ENCODE measurements at places on chromosomes 6 and 20.

DNA sequence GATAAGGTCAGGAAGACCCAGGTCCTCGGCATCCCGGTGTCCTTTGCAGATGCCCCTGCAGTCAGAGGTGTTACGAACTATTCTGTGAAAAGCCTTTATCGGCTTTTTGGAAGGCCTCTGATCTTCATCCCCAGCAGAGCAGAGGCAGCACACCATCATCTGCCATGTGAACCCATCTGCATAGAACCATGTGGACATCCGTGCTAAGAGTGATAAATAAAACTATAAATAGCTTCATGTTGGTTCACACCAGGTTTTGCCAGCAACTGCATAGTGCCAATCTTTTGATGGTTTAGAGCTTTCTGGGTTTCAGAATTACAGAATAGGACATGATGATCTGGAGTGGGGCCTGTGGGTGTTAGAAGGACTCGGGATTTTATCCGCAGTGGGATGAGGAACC, 33.6 kb downstream of the SIRPA start:
- DNase-seq: no peak

- DNase-seq: no peak
Measured at GRCh38 chr6:116246089-116246488, 7.8 kb downstream of the TSPYL4 start.

- DNase-seq: no peak
Measured at GRCh38 chr6:41373627-41373918, 38.2 kb downstream of the NCR2 start.

DNA sequence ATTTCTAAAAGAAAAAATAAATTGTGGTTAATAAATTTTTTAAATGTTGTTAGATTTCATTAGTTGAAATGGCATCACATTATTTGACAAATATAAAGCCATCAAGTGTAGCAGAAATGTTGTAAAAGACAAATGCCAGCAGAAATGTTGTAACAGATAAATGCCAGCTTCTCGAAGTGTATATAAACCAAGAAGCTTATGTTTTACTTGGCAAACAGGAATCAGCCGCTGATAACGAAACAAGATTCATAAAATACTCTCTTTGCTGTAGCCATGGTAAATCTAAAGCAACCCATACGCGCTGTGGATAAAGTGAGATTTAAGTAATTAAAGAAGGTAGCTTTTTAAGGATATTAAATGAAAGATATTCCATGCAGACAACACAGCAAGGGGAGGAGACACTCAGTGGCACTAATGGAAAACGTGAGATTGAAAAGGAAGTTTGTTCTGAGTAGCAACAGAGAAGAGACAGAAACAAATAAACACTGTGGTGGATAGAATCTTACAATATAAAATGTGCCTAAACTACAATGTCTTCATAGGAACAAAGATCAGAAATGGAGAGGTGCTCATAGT, 29.6 kb downstream of the BTBD9 start:
- no peak for DNase-seq

GRCh38 chr6:11398451-11399326, 138.9 kb upstream of the TMEM170B start:
- peak; percentile 27 for DNase-seq

GRCh38 chr6:33430991-33431879, 11.4 kb downstream of the SYNGAP1 start:
- DNase-seq: no peak

DNA sequence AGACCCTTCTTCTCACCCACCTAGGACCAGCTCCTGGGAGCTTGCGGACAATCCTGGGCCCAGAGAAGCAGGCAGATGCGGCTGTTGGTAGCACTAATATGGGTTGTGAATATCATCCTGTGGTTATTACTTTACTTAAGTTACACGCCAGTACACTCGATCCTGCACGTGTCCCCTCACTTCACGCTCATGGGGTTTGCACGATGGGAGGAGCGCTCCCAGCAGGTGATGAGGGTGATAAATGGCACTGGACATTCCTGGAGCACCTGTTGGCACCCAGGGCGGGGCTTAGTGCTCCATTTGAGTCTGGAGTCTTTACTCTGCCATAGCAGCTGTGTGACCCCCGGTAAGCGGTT, 335.1 kb downstream of the PREX1 start:
- no peak for DNase-seq

GRCh38 chr6:23329086-23329485, 759.7 kb downstream of the HDGFL1 start:
- DNase-seq: no peak

- DNase-seq: no peak
Measured at GRCh38 chr6:84227044-84227433, 404 bp downstream of the CEP162 start.

Measured in suppressor macrophage treated with lipopolysaccharide for 1 hour (primary cell).